ENCODE measurements at places on chromosomes 4 and X.

- no peak for DNase-seq
These were observed 60.1 kb downstream of the GRIA2 start for GRCh38 chr4:157280673-157281072.

- DNase-seq: no peak
These were observed 37.1 kb downstream of the MAB21L2 start for GRCh38 chr4:150619042-150619441.

- no peak for DNase-seq
These were observed 47.9 kb downstream of the TMEM131L start for GRCh38 chr4:153514001-153514526.

DNA sequence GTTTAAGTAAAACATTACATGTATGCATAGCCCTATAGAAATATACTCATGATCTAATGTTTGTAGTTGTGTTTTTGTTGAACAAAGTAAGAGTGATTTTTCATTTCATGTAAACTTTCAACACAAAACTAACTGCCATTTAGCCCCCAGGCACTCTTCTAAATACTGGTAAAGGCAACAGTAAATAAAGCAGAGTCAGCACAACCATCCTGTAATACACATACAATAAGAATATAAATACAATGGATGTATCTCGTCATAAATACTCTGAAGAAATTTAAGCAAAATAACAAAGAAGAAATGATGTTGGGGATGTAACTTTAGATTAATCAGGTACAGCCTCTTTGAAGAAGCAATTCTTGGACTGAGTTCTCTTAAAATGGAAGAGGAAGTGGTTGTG lies 821.2 kb downstream of the ARAP2 start:
- no peak for DNase-seq

GRCh38 chrX:110192516-110192915 lies 125.4 kb downstream of the AMMECR1 start:
- DNase-seq: no peak

DNA sequence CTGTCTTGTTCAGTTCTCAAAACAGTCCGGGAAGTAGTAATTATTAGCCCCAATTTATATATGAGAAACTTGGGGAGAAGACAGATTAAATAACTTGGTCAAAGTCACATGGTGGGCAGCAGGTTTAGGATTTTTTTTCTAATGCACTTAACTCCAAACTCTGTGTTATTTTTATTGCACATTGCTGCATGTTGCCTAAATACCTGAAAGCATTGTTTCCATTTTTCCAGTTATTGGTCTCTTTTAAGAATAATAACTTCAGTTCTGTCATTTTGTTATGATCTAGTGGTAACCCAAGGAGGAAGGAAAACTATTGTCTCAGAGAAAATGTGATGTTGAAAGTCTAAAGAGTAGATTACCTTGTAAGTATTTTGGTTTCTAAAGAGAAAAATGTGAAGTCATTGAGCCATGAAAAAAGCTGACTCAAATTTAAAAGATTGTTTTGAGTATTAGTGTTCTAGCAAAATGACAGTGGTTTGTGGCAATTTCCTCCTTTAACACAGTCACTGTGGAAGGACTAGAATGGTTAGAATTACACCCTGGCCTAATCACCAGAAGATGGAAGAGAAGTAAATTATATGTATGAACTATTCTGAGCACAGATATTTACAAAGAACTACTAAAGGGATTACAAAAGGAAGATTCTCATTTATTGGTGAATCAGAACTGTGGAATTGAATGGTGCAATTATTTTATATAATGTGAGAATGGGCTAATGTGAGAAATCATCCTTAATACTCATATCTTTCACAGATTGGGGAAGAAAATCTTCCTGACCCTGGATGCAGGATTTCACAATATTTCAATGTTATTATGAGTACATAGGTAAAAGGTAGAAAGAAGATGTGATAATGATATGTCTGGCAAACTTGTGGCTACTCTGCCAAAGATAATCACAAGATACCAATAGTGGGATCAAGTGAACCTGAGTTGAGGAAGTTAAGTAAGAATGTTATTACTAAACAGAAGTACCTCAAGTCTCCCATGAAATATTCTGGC lies 21.7 kb upstream of the CXCL8 start:
- no peak for DNase-seq

GRCh38 chrX:67610282-67610681 lies 66.5 kb downstream of the AR start:
- no peak for DNase-seq

DNA sequence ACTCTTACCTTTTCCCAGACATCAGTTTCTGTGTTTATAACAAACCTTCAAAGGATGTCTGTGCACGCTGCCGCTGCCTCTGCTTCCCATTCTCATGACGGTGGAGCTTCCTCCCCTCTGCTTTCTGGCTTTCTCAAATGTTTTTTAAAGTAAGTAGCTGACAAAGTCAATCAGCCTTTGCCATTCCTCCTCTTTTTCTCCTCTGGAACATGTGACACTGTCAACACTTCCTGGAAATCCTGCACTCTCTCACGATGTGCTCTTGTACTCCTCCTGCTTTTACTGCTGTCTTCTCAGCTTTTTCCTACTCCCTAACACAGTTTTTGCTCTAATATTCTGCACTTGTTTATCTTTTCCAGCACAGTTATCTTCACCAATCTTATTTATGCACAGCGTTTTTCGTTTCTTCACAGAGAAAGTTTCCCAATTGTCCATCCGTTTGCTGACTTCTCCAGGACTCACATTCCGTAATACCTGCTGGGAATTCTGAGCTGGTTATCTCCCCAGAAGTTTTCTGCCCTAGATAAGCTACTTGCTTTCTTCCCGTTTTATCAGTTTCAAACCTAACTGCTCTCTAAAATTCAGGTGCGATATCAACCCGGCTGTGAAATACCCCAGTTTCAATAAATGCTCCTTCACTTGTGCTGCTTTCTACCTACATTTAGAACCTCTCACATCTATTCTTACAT lies 465.6 kb upstream of the AGA start:
- DNase-seq: no peak

DNA sequence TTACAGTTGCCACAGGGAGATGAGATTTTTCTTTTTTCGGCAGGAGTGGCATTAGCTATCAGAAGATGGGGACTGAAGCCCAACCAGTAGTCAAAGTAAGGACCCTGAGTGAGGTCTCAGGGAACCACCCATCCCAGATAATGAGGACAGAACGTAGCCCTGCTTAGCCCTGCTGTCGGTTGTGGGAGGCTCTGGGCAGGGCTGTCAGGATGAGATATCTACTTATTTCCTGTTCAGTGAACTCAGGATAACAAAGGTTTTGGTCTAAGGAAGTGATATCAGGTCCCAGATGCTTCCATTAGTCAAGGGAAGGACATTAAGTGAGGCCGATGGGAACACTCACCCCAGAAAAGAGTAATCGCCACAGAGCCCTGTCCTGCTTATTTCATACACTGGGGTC lies 2.3 kb downstream of the MAGEB16 start:
- DNase-seq: no peak

- DNase-seq: no peak
These were observed 930.7 kb upstream of the PCDH10 start for GRCh38 chr4:132218406-132218805.

DNA sequence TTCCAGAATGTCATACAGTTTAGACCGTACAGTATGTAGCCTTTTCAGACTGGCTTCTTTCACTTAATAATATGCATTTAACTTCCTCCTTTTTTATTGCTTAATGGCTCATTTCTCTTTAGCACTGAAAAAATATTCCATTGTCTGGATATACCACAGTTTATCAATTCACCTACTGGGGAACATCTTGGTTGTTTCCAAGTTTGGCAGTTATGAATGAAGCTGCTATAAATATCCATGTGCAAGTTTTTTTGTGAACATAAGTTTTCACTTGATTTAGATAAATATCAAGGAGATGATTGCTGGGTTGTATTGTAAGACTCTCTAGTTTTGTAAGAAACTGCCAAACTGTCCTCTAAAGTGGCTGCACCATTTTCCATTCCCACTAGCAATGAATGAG lies 375.5 kb downstream of the PCDH18 start:
- DNase-seq: no peak

DNA sequence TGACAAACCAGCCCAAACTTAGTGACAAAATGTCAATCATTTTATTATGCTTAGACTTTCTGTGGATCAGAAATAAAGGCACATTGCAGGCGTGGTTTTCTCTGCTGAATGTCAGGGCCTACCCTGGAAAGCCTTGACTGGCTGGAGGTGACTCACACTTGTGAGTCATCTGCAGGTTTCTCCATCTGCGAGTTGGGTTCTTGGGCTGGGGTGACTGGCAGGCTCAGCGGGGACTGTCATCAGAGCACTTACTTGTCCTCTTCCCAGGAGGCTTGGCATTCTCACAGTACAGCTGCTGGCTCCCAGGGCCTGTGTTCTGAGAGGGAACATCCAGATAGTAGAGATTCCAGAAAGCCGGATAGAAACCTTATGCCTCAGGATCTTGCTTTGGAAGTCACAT lies 153.8 kb upstream of the AGA start:
- DNase-seq: no peak

- no peak for DNase-seq
These were observed 322.0 kb upstream of the PPARGC1A start for GRCh38 chr4:24211856-24212255.

DNA sequence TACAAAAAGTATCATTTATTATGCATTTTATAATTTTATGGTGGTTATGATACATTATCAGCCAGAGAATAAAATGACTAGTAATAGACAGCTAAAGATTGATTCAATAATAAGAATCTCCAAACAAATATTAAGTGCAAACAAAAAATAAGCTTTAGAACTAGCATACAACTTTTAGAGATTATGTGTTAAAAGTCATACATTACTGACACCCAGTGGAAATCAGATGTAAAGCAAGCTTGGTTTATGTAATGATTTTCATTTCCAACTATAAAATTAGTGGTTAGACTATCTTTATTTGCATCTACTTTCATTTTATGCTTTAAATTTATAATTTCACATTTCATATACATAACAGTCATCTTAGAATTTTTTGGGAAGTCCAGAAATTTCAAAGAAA lies 57.7 kb downstream of the IL13RA2 start:
- DNase-seq: no peak

DNA sequence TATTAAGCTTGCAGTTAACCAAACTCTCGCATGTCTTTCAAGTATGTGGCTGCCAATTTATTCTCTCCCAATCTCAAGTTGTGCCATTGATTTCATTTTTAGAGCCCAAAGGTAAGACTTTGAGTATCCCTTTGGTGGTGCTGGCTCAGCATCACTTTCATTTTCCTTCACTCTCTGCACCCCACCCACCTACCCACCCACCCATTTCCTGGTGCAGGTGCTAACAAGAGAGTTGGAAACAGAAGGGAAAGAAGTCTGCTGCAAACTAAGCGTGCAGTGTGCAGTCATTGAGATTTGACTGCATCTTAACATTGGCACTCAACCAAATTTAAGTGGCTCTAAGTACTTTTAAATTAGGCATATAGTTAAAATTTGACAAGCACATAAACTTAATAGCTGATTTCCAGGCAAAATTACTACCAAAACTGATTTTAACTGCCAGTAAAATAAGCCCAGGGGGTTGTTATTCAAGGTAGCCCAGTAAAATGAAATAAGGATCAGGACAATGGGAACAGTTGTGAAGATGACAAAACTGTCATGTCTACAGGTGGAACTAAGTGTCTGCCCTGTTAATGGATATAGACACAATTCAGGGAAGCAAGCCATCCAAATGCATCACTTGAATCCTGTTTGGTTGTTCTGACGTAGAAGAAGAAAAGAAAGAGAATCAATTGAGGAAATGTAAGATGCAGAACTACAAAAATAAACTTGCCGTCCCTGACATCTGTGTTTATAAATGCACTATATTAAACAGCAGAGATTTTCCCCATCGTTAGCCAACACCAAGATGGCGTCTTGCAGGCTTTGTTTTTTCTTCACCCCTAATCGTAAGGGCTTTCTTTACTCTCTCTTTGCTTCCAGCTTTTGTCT lies 184.2 kb downstream of the KDR start:
- no peak for DNase-seq

- DNase-seq: no peak
These were observed 249.5 kb downstream of the GPM6A start for GRCh38 chr4:175562542-175562941.
